ENCODE measurements at places on chromosomes 11 and 22. TPM values are rescaled to one million over a fixed set of nuclear protein-coding genes. Genes with fewer than 3 reads are reported as not detected.

DNA sequence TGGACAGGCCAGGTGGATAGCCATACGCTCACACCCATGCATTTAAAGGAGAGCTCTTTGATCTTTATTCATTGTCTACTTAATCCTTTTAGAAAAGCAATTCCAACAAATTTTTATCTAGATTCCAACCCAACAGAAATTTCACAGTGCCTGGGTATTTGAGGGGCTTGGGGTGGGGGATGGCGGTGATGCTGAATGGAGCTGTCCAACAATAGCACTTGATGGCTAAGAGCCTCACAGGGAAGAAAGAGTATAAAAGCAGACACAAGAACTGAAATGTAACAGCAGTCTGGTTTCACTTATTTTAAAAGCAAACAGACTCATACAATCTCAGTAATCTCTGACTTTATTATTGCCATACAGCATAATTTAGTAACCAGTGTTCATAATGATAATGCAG lies 101.8 kb upstream of the SORL1-AS1 start:
- H3K36me3 ChIP-seq = no peaks in the 10 kb centered on the region
- H3K27me3 ChIP-seq = no peaks in the 10 kb centered on the region
- DNase-seq = no peak
- no peak overlapping the region for H3K27ac ChIP-seq
- H3K4me1 ChIP-seq = peaks cover 5% of the 10 kb centered on the region

DNA sequence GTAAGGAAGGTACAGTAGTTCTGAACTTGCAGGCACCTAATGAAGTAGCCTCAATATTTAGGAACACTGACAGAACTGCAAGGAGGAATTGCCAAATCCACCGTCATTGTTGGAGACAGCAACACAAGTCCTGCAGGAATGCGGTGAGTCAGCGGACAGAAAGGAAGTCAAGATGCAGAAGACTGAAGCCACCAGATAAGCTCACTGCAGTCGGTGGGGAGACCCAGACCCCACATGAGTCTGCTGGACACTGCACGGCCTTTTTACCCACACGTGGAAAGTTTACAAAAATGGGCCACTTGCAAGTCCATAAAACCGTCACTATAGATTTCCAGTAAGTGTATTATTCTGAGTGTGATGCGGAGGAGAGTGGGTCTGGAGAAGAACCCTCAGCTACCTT lies 1471.6 kb downstream of the TBC1D22A start:
- no peak for DNase-seq
- H3K4me1 ChIP-seq = no peaks in the 10 kb centered on the region
- no peak overlapping the region for H3K27ac ChIP-seq
- no peaks in the 10 kb centered on the region for H3K36me3 ChIP-seq

DNA sequence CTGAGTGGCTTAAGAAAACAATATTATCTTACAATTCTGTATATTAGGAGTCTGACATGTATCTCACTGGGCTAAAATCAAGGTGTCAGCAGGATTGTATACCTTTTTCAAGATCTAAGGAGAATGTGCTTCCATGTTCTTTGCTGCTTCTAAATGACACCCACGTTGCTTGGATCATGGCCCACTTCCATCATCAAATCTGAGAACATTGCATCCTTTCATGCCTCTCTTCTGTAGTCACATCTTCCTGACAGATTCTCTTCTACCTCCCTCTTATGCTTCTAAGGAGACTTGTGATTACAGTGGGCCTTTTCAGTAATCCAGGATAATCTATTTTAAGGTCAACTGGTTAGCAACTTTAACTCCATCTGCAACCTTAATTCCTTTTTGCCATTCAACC lies 499.4 kb downstream of the FAM181B start:
- H3K27me3 ChIP-seq = no peaks in the 10 kb centered on the region
- no peaks in the 10 kb centered on the region for H3K4me1 ChIP-seq
- no peak overlapping the region for H3K27ac ChIP-seq
- no peak for DNase-seq
- no peak overlapping the region for H3K4me3 ChIP-seq
- no peaks in the 10 kb centered on the region for H3K36me3 ChIP-seq

DNA sequence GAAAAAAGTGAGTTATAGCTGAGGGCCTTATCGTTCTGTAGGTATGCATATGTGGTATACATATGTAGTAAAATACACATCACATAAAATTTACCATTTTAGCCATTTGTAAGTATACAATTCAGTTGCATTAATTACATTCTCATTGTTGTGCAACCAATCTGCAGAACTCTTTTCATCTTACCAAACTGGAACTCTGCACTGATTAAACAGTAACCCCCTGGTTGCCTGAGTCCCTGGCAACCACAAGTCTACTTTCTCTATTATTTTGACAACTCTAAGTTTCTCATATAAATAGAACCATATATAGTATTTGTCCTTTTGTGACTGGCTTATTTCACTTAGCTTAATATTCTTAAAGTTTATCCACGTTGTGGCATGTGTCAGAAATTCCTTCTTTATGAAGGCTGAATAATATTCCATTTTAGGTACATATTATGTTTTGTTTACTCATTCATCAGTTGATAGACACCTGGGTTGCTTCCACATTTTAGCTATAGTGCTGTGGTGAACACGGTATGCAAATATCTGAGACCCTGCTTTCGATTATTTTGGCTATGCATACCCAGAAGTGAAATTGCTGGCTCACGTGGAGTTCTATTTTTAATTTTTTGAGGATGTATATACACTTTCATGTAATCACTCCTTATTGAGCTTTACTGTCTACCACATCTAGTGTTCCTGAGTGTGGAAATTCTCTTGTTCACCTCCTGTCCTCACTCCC lies 1.6 kb upstream of the DDX10 start:
- DNase-seq = no peak
- H3K4me1 ChIP-seq = peaks cover 31% of the 10 kb centered on the region
- no peaks in the 10 kb centered on the region for H3K36me3 ChIP-seq
- no peak overlapping the region for H3K4me3 ChIP-seq
- H3K27ac ChIP-seq = no peak overlapping the region

OR8A1 gene
- total RNA-seq = not detected

APOA5 gene
- total RNA-seq = not detected

GRCh38 chr11:75441804-75442132 lies 8.8 kb upstream of the KLHL35 start:
- DNase-seq = no peak
- H3K27ac ChIP-seq = no peak overlapping the region
- no peak overlapping the region for H3K4me3 ChIP-seq

FUT4 gene
- total RNA-seq = 10.5 TPM

- H3K4me3 ChIP-seq = no peak overlapping the region
- DNase-seq = no peak
- H3K36me3 ChIP-seq = no peaks in the 10 kb centered on the region
- no peaks in the 10 kb centered on the region for H3K4me1 ChIP-seq
- H3K27me3 ChIP-seq = no peaks in the 10 kb centered on the region
These were observed 11.7 kb downstream of the SERGEF start for GRCh38 chr11:18001191-18001590.

DNA sequence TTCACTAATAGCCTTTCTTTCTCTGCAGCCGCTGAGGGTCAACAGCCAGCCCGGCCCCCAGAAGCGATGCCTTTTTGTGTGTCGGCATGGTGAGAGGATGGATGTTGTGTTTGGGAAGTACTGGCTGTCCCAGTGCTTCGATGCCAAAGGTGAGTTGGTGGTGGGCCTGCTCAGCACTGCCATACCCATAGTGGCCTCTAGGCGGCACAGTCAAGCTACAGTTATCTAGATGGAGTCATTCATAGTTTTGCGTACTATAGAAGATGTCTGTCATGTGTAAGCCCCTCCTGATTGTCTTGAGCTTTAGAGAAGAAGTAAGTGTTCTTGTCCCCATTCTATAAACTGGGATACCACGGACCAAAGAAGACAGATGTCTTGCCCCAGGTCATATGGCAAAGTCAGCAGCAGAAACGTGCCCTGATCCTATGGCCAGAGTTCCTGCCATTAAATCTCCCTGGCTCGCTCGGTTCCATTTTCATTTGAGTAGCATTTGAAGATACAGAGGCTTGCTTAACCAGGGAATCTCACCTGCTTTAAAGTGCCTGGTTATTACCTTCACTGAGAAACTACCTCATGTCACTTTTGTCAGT lies 42.1 kb upstream of the CRTAM start:
- H3K4me1 ChIP-seq = no peaks in the 10 kb centered on the region
- H3K36me3 ChIP-seq = no peaks in the 10 kb centered on the region
- no peaks in the 10 kb centered on the region for H3K27me3 ChIP-seq
- H3K27ac ChIP-seq = no peak overlapping the region

- H3K36me3 ChIP-seq = peaks cover 7% of the 10 kb centered on the region
- peaks cover 17% of the 10 kb centered on the region for H3K4me1 ChIP-seq
- H3K4me3 ChIP-seq = no peak overlapping the region
- H3K27ac ChIP-seq = no peak overlapping the region
These were observed 3.5 kb downstream of the CNTF start for GRCh38 chr11:58625826-58626460.

GRCh38 chr11:59931688-59932087 lies 6.5 kb upstream of the OOSP1 start:
- no peaks in the 10 kb centered on the region for H3K36me3 ChIP-seq
- H3K27ac ChIP-seq = no peak overlapping the region
- no peaks in the 10 kb centered on the region for H3K4me1 ChIP-seq
- H3K4me3 ChIP-seq = no peak overlapping the region
- H3K27me3 ChIP-seq = no peaks in the 10 kb centered on the region

INPP5J gene
- total RNA-seq = 16.1 TPM

CASP5 gene
- total RNA-seq = not detected

DNA sequence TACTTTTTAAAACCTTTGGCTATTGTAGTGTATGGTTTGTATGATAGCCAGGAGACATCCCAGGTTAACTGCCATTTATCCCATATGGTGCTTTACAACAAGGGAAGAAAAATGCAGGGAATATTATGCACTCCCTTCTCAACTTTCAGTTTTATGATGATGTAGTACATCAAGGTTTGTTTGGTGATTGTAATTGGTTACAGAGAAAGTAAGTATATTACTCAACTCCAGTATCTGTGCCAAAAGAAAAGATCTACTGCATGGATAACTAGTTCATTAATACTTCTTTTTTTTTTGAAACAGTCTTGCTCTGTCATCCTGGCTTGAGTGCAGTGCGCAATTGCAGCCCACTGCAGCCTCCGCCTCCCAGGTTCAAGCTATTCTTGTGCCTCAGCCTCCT lies 65.3 kb downstream of the BCL2L13 start:
- no peak overlapping the region for H3K4me3 ChIP-seq
- no peak for DNase-seq
- no peak overlapping the region for H3K27ac ChIP-seq
- no peaks in the 10 kb centered on the region for H3K27me3 ChIP-seq
- H3K4me1 ChIP-seq = peaks cover 7% of the 10 kb centered on the region

NOX4 gene
- total RNA-seq = 0.78 TPM

- H3K27me3 ChIP-seq = no peaks in the 10 kb centered on the region
- H3K4me1 ChIP-seq = no peaks in the 10 kb centered on the region
- DNase-seq = no peak
- H3K4me3 ChIP-seq = no peak overlapping the region
These were observed 84.8 kb downstream of the ADAMTS15 start for GRCh38 chr11:130533113-130533798.

DNA sequence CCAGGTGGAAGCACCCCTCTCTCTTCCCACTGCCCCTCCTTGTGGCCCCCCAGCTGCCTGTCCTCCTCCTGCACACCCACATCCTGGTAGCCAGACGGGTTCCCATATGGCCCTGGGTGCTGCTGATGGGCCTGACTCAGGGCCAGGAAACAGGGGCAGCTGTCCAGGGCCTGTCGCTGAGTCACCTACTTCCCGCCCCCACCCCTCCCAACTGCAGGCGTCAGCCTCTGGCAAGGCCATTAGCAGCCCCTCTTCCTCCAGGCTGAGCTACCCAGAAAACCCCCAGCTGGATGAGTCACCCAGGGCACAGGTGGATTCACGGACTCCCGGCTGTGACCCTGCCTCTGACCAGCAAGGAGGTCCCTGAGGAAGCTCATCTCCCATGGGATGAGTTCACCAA lies 6.9 kb upstream of the GAL start:
- H3K27ac ChIP-seq = no peak overlapping the region
- peak; percentile 68 for DNase-seq
- no peak overlapping the region for H3K4me3 ChIP-seq
- no peaks in the 10 kb centered on the region for H3K4me1 ChIP-seq
- H3K27me3 ChIP-seq = no peaks in the 10 kb centered on the region
- H3K36me3 ChIP-seq = no peaks in the 10 kb centered on the region

DNA sequence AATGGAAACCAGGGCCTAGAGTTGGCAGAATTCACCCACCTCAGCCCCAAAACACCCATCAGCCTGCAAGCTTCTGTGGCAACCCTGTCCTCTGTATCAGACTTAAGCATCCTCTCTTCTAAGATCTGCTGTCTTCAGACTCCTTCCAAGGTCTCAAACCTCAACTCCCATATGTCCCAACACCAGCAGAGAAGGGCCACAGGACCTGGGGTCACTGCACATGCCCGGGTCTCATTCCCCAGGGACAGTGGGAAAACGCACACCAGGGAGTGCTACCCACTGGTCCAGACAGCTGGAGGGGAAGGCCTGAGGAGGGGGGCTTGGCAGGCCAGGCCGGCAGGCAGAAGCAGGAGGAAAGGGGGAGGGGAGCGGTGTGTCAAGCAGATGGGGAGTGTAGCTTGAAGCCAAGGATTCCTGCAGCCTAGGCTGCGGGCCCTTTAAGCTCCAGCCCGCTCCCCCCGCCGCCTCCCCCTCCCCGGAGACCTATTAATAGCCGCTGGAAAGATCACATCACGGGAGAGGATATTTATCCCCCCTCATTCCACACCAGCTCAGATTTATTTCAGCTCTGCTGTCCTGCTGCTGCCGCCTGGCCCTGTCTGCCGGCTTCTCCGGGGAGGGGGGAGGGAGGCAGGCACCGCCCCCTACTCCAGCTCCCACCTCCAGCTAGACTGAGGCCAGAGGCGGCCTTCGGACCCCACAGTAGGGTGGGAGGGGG lies 16.7 kb downstream of the BCL9L start:
- H3K4me3 ChIP-seq = no peak overlapping the region
- peaks cover 73% of the 10 kb centered on the region for H3K4me1 ChIP-seq
- peaks cover 7% of the 10 kb centered on the region for H3K36me3 ChIP-seq
- peak; percentile 79 for DNase-seq
- H3K27me3 ChIP-seq = no peaks in the 10 kb centered on the region

GRCh38 chr11:30992513-30992849 lies 377.1 kb downstream of the DCDC1 start:
- H3K4me3 ChIP-seq = no peak overlapping the region
- no peak for DNase-seq
- no peaks in the 10 kb centered on the region for H3K4me1 ChIP-seq
- H3K27me3 ChIP-seq = no peaks in the 10 kb centered on the region

DNA sequence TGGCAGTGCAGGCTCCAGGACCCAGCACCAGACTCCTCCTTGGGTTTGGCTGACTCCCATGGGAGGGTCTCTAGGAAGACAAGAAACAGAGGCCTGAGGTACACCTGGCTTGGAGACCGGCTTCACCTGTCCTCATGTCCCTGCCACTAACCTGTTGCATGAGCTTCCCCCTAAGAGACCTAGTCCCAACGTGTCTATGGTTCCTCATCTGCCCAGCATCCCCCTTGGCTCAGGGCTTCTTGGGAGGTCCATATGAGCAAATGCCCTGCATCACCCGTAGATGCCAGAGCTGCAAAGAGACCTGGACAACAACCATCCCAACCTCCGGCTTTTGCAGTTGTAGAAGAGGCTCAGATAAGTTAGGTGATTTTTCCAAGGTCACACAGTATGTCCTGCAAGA lies 123.5 kb downstream of the BUD13 start:
- no peaks in the 10 kb centered on the region for H3K4me1 ChIP-seq
- H3K36me3 ChIP-seq = no peaks in the 10 kb centered on the region
- H3K27ac ChIP-seq = no peak overlapping the region
- H3K4me3 ChIP-seq = no peak overlapping the region
- DNase-seq = no peak
